EH (cell line): ENCODE measurements at places on chromosomes 3 and 15.

- no peak for DNase-seq
Measured at GRCh38 chr3:130963444-130963843, 63.2 kb downstream of the ASTE1 start.

- peak; percentile 64 for DNase-seq
Measured at GRCh38 chr3:172137287-172138192, 98.2 kb downstream of the FNDC3B start.

DNA sequence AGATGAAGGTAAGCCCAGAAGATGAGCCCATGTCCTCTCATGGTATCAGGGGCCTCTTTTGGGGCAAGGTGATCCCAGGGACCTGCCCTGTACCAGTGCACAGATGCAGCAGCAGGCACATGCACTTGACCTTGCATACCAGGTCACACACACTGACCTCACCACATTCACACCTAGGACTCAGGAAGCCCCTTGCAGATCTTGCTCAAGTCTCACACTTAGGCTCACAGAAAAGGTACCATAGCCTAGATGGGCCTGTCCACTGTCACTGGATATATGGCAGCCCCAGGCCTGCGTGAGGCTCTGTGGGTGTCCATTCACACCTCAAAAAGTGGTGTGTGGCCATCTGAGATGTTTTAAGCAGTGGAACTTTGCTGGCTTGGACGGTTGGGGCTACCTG lies 58.7 kb downstream of the CACNA2D2 start:
- no peak for DNase-seq

- DNase-seq, result no peak
Measured at GRCh38 chr3:48980295-48980694, 9.7 kb upstream of the P4HTM start.

DNA sequence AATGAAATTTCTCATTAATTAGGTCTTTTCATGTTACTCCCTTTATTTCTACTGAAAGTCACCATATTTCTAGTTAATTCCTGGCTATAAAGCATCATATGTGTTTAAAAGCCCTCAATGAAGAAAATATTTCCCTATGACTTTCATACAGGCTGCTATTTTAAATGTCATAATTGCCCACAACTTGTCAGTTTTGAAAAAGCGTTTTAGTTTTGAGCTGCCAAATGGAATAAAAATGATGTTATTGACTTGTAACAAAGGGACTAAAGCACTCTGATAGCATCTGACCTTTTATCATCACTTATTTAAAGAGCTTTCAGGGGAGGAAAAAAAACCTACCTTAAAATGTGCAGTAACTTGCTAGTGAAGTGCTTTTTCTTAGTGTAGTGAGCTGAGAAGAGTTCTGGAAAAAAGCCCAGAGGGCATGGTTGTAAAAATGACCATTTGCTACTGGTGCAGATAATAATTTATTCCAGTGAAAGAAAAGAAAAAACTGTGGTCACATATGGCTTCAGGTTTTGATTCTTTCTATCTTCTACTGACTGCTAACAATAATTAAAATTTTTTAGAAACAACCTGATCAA lies 877.2 kb downstream of the CADM2 start:
- no peak for DNase-seq

DNA sequence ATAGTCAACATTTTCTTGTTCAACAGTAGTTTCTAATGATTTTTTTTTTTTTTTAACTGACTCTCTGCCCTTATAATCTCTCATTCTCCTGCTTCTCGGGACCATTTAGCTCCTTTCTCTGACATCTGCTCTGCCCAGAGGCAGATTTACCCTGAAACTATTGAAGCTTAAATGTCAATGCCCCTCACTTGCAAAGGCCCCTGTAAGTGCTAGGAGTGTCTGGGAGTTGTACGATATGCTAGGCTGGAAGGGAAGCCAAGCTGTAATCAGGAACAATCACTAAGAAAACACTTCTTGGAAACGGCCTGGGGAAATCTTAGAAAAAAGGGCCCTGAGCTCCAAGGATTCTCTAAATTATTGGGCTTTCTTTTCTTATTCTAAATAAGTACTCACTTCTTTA lies 5.8 kb upstream of the PLOD2 start:
- DNase-seq, result peak; percentile 67
